Naive B cell (primary cell): ENCODE measurements at places on chromosomes 5 and 9.

GRCh38 chr5:111530298-111530740 lies 18.0 kb upstream of the STARD4 start:
- DNase-seq: peak; percentile 84

GRCh38 chr5:107957051-107957450 lies 286.3 kb upstream of the EFNA5 start:
- no peak for DNase-seq

- no peak for DNase-seq
These were observed 37.8 kb downstream of the DNAJB5 start for GRCh38 chr9:35027374-35027773.

GRCh38 chr5:86125731-86126601 lies 491.8 kb upstream of the COX7C start:
- no peak for DNase-seq

- no peak for DNase-seq
These were observed 35.5 kb downstream of the GADD45G start for GRCh38 chr9:89640361-89640760.

GRCh38 chr5:53826504-53826903 lies 266.1 kb downstream of the NDUFS4 start:
- DNase-seq: no peak

DNA sequence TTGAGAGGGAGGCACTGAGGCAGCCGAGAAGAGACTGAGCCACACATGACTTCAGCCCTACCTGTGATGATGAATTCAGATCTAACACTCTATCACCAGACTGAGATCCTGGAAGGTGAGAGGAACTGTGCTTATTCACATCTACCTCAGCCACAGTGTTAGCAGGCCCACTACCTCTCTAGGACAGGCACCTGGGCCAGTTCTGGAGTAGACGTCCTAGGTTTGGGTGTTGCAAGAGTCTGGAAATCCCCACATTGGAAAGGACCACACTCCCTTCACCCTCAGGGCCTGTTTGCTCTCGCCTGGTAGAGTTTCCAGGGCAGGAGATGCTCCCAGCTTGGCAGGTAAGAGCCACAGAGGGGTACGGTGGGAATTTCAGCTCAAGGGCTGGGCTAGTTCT lies 113.8 kb upstream of the CCL21 start:
- DNase-seq: no peak

DNA sequence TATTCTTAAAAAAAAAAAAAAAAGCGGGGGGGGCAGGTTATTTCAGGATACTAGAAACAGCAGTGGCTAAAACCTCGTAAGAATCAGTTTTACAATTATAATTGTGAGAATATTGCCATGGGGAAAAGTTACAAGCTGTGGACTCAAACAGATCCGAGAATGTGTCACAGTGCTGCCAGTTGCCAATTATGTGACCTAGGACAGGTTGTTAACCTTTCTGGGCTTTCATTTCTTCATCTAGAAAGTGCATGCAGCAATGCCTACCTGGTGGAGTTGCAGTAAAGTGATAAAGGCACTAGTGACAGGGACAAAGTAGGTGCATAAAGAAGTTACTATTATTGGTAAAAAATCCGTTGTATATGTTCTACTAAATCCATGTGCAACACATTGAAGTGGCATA lies 75.8 kb downstream of the CDH6 start:
- no peak for DNase-seq

DNA sequence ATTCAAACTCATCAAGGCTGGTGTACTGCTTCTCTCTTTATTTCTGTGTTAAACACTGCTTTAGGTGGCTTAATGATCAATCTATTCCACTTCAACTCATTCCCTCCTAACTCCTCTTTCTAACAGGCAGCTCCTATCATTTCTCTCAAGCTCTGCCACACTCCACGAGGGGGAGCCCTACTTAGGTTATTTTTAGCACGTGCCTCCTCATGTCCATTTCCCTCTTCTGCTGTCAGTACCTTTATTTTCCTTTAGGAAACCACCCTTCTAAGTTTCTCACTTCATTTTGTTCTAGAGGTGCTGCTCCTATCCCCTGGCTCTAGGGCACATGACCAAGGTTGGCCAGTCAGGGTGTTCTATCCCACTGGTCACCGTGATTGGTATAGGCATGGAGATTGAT lies 6.7 kb upstream of the BRINP1 start:
- DNase-seq: no peak

DNA sequence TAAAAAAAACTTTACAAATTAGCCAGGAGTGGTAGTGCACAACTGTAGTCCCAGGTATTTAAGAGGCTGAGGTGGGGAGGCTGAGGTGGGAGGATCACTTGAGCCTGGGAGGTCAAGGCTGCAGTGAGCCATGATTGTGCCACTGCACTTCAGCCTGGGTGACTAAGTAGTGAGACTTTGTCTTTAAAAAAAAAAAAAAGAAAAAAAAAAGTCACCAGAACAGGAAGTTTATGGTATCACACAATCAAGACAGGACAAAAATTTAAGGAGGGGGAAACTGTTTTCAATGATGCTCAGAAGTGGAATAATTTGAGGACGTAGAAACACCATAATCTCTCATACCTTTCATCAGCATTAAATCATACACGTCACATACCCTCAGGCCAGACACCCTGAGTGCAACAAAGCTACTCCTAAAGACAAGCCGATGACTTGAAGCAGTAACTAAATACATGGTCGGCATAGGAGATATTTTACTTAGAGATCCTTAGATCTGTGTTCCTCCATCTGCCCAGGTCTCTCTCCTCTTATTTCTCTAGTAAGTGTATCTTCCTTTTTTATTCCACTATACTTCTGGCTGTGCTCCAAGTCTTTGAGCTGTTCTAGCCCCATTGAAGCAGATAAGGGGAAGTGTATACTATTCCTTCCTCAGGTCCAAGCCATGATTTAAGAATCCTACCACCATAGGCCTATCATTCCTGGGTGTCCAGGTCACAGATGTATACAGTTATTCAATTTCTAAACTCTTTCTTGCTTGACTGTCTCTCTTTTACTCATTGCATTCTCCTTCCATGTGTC lies 91.3 kb upstream of the APC start:
- DNase-seq: no peak

DNA sequence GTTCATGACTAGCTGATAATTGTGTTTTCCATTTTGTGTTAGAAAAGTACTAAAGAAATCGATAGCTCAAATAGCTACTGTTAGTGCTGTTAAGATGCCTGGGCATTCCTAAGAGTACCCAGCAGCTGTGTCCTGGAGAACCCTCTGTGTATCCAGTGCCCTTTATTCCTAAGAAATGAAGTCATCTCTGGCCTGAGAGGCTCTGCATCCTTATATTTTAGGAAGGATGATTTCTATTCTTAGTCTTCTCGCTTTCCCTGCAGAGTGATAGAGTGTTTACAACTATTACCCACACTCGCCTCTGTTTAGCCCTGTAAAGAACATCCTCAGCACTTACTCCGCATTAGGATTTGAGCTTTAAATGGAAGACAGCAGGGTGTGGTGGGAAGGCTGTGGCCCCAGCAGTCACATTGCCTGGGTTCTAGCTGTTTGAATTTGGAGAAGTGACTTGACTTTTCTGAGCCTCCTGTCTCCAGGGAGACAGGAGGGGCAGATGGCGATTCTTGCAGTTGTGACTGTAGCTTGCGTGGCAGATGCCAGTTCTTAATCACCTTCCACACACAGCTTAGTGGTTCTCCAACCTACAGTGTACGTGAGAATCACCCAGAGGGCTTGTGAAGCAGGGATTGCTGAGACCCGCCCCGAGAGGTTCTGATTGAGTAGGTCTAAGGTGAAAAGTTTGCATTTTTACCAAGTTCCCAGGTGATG lies 177.2 kb upstream of the PITX1 start:
- DNase-seq: no peak

DNA sequence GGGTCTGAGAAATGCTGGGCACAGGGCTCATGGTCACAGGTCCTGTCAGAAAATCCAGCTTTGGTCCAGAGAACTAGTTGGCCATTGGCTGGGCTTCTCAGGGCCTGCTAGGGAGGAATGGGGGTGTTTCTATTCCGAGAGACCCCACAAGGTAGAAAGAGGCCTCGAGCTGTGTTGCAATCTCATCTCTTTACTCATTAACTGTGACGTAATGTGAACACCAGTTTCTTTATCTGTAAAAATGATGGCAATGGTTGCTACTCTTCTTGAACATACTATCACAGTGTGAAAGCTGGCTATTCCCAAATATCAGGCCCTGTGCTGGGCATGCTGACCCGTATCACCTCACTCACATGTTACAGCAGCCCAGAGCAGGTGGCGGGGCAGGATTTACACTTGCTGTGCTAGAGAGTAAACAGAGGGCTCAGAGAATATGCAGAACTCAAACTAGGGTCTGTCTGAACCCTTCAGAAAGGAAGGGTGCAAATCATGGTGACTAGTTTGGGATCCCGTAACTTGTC lies 35.7 kb upstream of the SLC25A51 start:
- DNase-seq: no peak

DNA sequence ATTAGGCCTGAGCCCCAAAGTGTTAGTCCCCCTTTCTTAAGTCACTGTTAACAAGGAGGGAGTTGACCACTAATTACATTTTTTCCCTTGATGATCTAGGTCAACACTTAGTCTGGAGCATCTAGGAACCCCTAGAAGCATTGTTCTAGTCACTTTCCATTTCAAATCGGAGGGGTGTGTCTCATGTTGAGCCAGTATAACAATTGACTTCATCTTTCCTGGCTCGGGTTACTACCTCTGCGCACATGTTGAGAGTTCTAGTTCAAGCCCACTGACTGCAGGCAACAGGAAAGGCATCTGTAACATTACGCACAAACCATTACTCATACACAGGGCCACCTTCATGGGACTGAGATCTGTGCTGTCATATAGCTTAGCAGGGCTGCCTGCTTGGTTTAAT lies 164.9 kb downstream of the NTRK2 start:
- no peak for DNase-seq

- no peak for DNase-seq
These were observed at the start of gene NMUR2 for GRCh38 chr5:152405145-152405544. Gene NMUR2, minus strand, starts transcription at chr5:152405279. Its CDS starts 166 bp downstream, at chr5:152405113.

DNA sequence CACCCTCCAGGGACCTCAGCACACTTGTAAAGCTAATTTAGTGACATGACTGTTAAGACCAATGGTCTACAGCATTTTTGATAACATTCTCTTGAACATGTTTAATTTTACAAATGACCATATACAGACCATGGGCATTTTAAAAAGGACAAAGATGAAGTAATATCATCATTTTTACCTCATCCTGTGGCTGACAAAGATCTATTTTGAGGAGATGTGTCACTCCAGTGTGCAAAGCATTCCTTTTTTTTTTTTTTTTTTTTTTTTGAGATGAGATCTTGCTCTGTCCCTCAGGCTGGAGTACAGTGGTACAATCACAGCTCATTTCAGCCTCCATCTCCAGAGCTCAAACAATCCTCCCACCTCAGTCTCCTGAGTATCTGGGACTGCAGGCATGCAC lies 118.2 kb upstream of the TBC1D2 start:
- DNase-seq: no peak

GRCh38 chr9:33250458-33250995 lies 10.6 kb downstream of the SPINK4 start:
- DNase-seq: no peak

DNA sequence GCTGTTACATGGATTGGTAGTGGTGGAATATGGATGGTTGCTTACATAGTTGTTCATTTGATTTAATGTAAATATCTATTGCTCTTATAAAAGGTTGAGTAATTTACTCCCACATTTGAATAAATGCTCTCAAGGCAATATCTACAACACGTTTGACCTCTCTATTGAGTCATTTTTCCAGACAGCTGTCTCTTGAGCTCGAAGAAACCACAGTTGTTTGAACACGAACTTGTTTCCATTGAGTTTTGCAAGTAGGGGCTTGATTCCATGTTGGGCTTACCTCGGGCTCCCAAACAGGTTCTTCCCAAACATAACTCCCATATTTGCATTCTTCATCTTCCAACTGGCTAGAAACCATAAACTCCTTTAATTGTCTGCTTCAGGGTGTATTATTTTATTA lies 115.0 kb upstream of the HMHB1 start:
- no peak for DNase-seq

DNA sequence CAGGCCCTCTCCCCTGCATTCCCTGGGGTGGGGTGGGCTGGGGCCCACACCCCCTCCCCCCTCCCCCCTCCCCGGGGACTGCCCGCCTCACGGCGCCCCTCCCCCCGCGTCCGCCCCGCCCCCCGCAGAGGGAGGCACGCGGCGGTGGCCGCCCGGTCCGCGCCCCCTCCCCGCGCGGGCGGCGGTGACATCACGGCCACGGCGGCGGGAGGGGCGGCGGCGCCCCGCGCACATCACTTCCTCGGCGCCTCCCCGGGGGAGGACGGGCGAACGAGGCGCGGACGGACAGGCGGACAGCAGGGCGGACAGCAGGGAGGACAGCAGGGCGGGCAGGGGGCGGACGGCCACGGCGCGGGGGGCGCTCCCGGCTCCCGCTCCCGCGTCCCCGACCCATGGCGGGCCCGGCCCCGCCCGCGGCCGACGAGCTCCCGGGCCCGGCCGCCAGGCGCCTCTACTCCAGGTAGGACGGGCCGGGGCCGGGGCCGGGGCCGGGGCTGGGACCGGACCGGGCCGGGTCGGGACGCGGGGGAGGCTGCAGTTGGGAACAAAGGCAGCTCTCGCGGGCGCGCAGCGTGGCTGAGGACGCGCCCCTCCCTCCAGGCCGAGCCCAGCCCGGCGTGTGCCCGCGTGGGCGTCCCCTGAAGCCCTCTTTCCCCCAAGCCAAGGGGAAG lies at the start of gene GPSM1:
TSS of gene GPSM1 (plus strand) at position 236 of the 671 bp plus-strand sequence. CDS start at position 393, 157 bp downstream.
- peak; percentile 51 for DNase-seq

- DNase-seq: no peak
These were observed 457 bp downstream of the UGCG start for GRCh38 chr9:111896942-111897600.

DNA sequence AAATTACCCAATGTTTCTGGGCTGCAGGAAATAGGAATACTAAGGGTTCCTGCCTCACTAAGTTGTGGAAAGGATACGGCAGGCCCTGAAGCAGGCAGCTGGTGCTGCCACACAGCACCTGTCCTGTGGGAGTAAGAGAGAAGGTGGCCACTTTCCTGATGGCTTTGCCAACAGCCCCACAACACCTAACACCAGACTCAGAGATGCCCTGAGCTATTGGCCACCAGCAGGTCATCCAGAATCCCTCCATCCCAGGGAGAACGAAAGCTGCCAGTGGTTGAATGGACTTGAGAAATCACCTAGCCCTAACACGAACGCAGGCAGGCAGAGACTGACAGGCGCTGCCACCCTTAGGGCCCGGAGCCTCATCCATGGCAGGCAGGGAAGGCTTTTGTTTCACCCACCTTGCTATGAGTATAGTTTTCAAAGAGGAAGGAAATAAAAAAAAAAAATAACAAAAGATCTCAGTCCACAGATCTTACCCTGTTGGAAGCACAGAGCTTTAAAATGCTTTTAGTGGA lies 82.2 kb downstream of the DCP2 start:
- no peak for DNase-seq

DNA sequence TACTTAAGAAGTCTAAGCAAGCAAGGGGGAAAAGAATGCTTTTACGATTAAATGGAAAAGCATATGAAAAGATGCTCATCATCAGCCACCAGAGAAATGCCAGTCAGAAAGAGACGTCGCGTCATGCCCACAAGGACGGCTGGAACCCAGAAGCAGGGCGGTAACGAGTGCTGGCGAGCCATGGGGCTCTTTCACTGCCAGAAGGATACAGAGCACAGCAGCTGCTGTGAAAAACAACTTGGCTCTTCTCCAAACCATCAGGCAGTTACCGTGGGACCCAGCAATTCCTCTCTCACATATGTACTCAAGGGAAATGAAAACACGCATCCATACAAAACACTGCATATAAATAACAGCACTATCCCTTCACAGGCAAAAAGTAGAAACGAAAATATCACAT lies 95.5 kb downstream of the CAMSAP1 start:
- DNase-seq: no peak

- peak; percentile 55 for DNase-seq
These were observed 482 bp downstream of the TESK1 start for GRCh38 chr9:35605351-35606137.

GRCh38 chr5:65892801-65893200 lies 33.6 kb upstream of the ERBIN start:
- DNase-seq: no peak
